Head of caudate nucleus (tissue), 42 donors: ENCODE measurements at places on chromosomes 6 and 20.

DNA sequence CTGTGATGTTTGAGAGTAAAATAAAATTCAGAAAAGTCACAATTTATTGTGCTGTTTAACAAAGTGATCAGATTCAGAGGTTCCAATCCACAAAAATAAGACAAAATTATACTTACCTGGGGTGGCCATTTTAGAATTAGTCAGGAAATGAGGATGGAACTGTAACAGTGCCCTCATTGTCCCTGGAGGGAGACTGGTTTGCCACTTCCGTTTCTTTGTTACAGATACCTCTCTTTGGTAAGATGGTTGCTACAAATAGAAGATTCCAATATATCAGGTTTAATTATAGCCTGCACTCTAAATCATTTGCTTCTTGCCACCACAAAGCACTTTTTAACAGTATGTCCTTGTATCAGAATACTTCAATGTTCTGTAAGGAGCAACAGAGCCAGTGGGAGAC lies 95.6 kb downstream of the CTNNBL1 start:
- no peak for DNase-seq

- no peak for DNase-seq
Observed at GRCh38 chr20:3563133-3563532, 92.3 kb downstream of the ATRN start.

DNA sequence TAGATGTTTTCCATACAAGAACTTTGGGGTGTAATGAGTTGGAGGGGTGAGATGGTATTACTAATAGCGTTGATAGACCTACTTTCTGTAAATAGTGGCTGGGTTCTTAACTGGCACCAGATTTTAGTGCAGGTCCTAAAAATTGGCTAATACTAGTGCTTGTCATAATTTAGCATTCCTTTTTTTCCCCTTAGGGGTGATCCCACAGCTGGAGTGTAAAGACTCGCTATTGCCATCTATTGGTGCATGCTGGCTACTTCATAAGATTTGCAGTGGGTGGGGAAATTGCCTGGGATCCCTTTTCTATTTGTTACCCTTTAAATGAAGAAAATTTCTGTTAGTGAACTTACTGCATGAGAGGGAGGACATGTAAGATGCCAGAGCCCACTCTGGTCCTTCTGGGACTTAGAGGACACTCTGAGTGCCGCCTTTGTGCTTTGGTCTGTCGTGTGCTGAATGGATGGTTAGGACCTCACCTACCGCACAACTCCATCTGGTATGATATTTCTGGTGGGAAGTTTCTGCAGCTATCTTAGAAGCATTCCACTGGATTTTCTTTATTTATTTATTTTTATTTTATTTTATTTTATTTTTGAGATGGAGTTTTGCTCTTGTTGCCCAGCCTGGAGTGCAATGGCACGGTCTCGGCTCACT lies 195.5 kb downstream of the JARID2 start:
- DNase-seq = peak; percentile 56

DNA sequence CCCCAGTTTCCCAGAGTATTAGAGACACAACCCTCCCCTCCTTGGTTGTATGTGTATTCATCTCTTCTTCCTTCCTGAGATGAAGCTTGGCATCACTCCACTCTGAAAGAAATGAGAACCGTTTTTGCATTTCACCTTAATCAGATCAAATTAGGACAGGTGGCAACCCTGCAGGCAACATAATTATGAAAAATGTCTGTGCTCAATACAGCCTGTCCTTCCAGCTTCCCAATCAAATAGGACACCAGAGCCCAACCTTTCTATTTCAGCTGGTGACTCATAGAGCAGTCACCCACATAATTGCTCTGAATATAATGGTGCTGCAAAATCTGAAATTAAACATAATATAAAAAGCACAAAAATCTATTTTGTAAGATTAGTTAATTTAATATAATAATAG lies 310.2 kb upstream of the AGPAT4 start:
- DNase-seq = no peak

GRCh38 chr6:4861564-4861963 lies 85.4 kb downstream of the CDYL start:
- DNase-seq = no peak

DNA sequence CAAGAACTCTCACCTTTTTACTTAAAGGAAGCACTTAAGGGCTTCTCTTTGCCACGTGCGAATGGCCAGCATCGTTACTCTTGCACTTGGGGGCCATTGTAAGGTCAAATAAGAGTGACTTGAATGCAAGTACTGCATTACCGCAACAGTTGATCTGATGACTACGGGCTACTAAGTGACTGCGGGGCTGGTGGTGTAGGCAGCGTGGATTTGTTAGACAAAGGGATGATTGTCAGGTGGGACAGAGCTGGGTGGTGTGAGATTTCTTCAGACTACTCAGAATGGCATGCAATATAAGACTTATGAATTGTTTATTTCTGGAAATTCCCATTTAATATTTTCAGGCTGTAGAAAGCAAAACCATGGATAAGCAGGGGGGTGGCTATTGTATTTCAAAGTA lies 199.7 kb upstream of the UST start:
- DNase-seq = no peak

GRCh38 chr6:80667006-80667405 lies 560.5 kb downstream of the BCKDHB start:
- DNase-seq = no peak
